ENCODE measurements at places on chromosomes 1 and 21.
A peak's percentile ranks its signal among the peaks of the same experiment; 100 is the strongest.

GRCh38 chr1:8858888-8859706 is 19.4 kb downstream of the ENO1 start:
- no peak for DNase-seq

DNA sequence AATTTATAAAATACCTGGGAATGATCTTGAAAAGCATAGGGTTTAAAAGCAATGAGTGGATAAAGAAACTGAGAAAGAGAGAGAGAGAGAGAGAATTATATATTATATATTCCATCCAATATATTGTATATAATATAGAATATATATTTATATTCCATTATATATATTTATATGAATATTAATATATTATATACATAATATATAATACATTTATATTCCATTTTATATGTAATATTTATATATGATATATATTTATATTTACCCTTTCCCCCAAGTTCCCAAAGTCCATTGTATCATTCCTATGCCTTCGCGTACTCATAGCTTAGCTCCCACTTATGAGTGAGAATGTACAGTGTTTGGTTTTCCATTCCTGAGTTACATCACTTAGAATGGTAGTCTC is 69.9 kb upstream of the SLC35F3 start:
- DNase-seq: no peak

DNA sequence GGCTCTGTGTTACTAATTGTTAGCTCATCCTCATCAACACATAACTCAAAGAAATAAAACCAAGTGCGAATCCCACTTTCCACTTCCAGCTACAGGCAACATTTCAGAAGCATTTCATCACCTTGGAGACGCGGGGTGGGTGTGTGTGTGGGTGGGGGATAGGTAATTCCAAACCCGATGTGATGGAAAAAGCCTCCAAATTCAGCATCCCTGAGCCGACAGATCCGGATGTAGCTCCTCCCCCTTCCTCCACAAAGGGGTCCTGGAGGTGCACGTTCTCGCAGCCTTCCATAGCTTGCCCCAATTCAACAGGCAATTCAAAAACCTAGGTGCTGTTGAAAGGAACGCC is 486 bp downstream of the HSPA13 start:
- DNase-seq: no peak

GRCh38 chr1:69914976-69915765 is 290.2 kb downstream of the LRRC40 start:
- no peak for DNase-seq

GRCh38 chr1:28927266-28927647 is 12.9 kb downstream of the EPB41 start:
- no peak for DNase-seq

DNA sequence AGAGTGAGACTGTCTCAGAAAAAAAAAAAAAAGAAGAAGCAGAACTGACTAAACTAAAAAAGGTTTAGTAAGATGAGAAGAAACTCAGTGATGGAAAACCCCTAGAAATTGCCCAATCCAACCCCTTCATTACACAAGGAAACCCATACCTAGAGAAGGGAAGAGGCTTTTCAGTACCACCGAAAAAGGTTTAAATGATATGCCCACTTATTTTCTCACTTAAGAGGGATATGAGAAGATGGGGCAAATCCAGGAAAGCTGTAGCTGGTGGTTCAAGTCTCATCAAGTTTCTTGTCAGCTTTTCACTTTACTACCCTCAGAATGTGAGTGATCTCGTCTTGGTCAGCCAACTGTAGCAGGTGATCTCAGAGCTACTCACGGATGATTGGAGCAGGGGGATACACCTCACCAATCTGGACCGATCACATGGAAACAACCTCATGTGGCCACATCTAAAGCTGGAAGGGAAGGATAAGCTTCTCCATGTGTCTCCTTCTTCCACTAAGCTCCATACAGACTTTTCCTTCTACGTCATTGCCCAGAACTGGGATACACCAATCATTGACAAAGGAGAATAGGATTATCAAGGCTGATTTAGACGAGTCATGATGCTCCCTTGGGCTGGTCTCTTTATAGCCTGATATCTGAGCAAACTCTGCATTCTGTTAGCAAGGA is 126.7 kb upstream of the POU3F1 start:
- no peak for DNase-seq

GRCh38 chr1:116496380-116496779 is 74.4 kb downstream of the CD58 start:
- no peak for DNase-seq

GRCh38 chr1:150420560-150421265 is 56.8 kb downstream of the RPRD2 start:
- no peak for DNase-seq

GRCh38 chr1:168005529-168005928 is 68.7 kb upstream of the MPC2 start:
- DNase-seq: no peak

- no peak for DNase-seq
These were observed 7.4 kb downstream of the LRRC53 start for GRCh38 chr1:74504933-74505512.

- peak; percentile 61 for DNase-seq
These were observed 588 bp upstream of the PACC1 start for GRCh38 chr1:212415107-212415841.

DNA sequence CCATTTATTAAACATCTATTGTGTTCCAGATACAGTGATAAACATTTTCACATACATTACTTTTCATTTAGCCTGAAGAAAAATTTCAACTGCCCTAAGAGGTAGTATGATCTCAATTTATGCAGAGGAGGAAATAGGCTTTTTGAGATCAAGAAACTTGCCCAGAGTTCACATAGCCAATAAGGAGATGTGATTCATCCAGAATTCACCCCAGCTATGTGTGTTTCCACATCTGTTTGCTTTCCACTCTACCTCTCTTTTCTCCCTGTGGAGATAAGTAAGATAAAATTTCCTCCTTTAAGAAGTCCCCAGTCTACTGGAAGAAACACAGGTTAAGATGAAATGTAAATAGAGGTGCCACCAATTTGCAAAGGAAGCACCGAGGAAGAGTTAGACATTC is 199.7 kb upstream of the C8B start:
- DNase-seq: no peak

- DNase-seq: no peak
These were observed 941 bp downstream of the ELAVL4 start for GRCh38 chr1:50109647-50110075.

GRCh38 chr1:232627171-232627570 is 2.8 kb downstream of the SIPA1L2 start:
- DNase-seq: no peak

DNA sequence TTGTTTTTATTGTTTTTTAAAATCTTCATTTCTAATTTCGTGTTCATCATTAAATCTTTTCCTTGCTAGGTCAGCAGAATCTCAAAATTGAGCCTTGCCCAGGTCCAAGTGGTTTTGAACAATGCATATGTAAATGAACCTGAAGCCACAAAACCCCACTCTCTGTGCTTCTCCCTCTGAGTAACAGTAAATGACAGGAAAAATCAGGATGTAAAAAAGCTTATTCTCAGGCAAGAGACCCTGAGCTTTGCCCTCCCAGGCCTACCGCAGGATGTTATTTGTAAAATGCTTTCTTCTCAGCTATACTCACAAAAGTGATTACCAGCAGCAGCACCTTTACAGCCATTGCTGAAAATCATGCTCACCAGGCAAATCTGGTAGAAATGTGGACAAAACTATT is 47.6 kb downstream of the TYW3 start:
- no peak for DNase-seq

DNA sequence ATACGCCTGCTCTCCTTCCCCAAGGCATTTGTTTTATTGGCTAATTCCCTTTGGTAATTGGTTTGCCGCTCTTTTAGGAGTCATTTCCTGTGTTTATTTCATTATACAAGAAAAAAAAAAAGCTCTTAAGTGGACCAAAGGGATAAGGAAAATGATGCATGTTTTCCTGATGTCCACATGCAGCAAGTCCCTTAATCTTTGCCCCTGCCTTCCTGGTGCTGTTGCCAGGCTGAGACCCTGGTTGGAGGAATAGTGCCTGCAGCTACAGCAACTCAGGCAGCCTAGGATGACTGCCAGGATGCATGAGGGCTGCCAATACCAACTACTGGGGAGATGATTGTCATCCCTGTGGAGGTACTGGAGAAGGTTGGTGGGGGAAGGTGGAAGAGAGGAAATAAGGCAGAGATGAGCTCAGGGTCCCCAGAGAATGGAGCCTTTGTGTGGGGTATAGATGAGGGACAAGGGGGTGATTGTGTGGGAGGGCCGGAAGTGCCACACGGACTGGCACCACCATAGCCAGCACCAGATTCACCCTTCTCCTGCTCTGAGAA is 6.1 kb upstream of the GATAD2B start:
- DNase-seq: no peak

DNA sequence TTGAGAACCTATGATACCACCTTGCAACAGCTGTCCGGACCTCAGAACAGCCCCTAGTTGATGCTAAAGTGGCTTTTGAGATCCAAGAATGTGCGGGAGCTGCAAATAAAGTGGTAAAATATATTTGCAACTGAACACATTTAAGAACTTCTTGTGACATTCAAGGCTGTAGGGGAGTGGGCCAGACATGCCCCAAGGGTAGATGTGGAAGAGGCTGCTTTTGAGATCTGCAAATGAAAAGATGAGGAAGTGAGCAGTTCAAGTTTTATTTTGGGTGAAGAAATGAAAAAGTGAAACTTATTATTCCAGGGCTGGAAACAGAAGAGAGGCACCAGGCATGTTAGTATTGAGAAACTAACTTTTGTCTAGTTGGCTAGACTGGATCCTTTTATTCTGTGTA is 359.5 kb upstream of the PLXNA2 start:
- DNase-seq: no peak

DNA sequence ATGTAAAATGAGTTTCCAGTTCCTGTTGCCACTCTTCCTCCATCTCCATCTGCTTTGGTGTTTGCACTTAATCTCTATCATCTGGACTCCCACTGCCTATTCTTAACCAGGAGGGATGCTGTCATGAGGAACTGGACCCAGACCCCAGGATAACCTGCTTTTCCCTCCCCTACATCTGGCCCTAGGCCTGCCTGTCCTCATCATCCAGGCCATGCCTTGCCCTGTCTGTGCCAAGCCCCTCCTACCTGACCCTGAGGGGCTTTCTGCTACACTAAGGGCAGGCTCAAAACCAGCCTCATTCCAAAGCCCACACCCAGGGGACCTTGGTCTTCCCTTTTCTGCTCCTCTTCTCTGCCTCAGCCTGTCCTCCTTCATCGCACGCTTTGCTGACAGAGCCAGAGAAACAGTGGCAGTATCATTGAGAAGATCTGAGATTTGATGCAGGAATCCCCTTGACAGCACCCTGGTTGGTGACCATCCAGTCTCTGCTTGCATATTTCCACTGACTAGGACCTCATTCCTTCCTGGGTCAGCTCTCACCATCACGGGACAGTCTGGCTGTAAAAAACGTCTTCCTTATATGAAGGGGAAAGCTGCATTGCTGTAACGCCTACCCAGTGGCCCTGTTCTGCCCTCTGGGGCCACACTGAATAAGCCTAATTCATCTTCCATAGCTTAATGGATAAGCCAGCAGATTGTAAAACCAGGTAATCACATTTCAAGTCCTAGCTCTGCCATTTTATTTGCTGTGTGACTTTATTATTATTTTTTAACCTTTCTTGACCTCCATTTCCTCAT is 38.8 kb downstream of the PLXNA2 start:
- DNase-seq: no peak

DNA sequence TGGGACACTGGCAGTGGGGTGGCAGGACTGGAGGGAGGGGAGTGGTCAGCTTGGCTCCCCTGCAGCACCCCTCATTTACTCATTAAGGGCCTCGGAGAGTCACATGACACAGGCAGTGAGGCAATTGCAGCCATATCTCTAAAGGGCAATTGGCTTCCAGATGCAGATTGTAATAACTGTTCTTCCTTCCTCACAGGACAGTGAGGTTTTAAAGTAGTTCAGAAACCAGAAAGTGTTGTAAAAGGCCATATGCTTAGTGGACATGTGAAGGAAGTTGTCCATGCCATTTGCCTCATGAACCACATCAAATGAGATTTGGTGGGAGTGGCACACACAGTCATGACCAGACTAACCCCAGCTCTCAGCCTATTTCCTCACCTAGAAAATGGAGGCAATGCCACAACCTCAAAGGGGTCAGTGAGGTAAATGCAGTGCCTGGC is 11.1 kb downstream of the MTX1 start:
- DNase-seq: peak; percentile 64
